ENCODE measurements at places on chromosomes 2 and 18.
A peak's percentile ranks its signal among the peaks of the same experiment; 100 is the strongest.

DNA sequence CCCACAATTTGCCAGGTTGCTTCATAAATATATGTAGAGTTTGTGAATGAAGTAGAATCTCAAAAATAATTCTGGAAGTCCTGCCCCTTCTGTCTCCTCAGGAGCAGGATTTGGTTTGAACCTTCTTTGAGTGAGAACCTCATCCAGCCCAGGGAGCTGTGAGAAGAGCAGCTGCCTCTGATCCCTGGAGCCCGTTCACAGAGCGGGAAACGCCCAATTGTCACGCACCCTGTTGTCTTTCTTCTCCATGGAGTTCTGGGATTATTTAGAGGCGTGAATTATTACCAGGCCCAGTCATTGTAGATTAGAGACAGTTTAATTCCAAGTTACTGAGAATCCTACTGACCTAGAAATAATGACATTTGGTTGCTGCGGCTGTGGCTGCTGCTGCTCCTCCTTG, 66.1 kb downstream of the TPO start:
- no peak for DNase-seq

DNA sequence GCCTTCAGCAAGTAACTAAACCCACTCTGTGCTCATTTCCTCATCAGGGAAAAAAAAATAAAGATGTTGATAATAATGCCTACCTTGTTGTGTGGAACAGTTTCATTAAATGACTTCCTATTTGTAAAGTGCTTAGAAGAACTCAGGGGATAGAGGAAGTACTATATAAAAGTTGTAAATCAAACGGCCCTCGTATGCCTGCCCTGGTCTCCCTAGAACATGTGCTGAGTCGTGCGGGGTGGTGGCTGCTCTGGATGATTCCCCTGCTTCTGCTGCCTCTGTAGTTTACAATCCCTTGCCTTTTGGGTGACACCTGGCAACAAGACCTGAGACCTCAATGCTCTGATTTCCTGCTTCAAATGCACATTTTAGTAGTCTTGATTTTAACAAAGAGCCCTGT, 170.0 kb downstream of the CERS6 start:
- DNase-seq = peak; percentile 0

DNA sequence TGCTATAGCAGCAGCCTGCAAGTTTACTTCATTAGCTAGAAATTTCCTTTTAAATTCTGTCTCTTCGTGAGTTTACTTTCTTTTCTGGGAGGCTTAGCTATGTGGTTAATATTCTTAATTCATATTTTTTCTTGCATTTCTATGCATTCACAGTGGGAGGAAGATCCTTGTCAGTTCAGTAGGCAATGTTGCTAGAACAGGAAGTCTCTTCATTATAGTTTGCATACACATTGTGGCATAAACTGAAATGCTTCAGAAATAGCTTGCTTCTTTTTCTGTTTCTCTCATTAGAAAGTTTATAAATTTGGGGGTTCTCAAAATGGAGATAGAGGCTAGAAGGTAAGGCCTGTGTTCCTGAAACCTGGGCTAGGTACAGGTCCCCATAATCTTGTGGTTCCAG, 8.1 kb upstream of the ARHGAP15 start:
- no peak for DNase-seq

DNA sequence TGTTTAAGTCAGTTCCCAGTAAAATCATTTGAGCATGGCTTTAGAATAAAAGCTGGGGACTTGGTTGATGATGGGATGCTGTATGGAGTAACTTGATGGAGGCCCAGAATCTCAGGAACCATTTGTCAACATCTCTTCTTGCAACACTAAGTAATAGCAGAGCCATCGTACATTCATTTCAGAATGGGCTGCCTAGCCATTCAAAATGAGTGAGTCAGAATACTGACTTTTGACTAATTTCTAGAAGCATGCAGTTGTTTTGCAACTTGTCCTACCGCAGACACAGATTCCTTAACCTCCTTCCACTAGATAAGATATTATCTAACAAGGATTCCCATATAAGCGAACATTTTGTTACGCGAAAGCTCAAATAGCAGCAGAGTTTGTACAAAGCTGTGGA, 229.5 kb downstream of the CNTNAP5 start:
- no peak for DNase-seq

DNA sequence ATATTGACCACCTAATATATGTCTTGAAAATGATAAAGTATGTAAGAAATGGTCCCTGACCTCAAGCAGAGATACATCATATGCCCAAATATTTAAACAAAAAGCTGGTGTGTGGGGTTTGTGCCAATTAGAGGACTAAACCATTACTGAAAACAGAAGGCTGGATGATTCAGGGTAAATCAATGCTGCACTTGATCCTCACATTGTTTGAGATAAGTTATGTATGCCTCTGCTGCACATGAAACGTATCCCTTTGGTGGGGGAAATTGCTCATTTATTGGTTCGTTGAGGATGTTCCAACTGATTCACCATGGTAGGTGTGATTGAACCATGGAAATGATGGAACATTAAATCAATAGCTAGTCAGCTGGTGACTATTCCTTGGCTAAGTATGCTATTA, 24.7 kb upstream of the DARS1 start:
- DNase-seq = no peak

DNA sequence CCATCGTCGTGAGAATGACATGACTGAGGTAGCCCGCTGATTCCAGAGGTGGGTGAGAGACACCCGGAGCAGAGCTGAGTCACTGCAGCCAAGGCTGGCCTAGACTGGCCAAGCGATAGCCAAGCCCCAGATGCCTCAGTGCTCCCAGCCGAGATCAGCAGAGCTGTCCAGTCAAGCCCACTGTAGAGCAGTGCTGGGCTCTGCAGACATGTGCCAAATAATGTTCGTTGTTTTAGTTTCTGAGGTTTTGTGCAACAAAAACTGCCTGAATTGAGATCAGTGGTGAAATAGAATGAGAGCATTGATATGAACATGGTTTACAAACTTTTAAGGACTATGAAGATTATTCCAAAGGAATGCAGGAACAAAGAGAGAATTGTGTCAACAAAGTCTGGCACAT, 42.1 kb downstream of the INSIG2 start:
- DNase-seq = no peak

DNA sequence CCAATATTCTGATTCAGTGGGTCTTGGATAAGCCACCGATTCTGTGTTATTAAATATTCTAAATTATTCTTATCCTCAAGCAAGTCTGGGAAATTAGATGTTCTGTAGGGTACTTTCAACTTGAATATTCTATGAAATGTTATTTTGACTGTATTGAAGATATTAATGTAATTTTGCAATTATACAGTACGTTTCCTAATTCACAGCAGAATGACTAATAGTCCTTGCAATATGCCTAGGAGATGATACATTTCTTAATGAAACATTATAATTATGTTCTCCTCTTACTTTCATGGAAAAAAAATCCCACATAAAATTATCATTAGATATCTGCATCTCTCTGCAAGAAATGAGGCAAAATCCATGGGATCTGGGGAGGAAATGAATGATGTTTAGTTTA, 46.2 kb upstream of the PLA2R1 start:
- DNase-seq = no peak

DNA sequence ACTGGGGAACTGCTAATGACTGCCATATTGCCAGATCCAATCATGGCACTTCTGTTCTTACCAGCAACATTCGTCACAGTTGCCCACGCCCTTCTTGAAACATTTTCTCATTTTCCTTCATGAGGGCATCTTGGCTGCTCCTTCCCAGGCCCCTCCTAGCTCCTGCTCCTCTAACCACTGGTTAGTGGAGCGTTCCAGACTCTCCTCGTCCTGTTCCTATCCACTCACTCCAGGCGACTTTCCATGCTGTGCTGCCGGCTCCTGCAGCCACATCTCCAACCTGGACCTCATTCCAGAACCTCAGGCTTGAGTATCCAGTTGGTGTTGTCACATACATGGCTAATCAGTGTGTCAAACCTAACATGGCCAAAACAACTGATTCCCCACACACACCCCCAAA, 1.3 kb upstream of the ADI1 start:
- DNase-seq = no peak

DNA sequence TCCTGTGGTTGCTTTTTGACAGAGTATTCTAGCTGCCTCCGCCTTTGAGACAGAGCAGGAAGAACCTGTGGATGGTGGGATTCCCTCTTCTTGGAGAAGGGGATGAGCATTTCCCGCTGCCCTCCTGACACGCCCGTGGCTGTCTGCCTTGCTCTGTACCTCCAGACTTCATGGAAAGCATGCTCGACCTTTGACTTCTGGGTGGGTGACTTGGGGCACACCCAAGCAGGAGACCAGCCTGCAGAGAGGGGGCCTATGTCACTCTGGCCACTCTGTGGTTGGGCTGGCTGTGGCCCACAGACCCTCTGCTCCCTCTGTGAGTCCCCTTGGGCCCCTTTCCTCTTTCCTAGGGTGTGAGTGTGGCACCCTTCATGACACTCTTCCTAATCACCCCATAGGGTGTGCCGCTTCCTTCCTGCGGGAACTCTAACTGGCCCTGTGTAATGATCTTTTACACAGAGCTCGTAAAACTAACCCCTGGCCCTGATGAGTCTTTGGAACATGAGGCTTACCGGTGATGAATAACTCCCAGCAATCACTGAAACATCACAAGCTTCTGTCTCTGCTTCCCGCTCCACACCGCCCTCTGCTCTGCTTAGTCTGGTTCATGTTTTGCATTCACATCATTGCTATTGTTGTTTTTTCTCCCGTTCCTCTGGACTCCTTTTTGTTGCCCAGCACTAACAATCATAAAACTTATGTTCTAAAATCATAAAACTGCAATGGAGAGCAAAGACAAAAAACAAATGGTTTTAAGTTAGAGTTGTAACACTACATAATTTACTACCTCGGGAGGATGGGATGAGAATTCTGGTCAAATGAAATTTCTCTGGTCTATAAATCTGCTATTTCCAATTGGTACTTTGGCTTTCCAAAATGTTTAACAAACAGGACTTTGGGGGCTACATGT, 101.1 kb downstream of the SH3YL1 start:
- no peak for DNase-seq

DNA sequence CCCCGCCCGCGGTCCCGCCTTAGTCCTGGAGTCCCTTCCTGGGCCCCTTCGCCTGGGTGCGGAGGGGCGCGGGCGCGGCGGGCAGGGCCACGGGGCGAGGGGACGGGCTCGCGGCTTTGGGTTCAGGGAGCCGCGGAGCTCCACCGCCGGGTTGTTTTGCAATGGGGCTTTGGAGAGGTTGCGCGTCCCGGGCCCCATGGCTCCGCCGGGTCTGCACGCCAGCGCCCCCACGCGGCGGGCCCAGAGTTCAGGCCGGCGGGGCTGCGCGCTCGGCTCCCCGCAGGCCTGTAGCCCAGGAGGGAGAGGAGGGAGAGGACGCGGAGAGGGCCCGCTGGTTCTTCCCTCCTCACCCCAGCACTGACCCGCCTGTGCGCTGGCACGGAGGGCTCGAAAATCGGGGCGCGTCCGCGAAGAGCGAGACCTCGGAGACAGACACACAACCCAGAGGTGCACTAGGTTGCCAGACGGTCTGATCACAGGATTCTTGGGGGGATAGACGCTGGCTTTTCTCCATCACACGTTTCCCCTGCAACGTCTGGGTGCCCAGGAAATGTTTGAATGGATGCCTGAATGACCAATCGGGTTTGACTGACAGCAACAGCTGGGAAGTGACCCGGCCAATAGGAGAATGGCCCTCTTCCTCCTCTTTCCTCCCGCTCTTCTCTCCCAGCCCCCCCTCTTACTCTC, 4.9 kb upstream of the SIX2 start:
- no peak for DNase-seq

DNA sequence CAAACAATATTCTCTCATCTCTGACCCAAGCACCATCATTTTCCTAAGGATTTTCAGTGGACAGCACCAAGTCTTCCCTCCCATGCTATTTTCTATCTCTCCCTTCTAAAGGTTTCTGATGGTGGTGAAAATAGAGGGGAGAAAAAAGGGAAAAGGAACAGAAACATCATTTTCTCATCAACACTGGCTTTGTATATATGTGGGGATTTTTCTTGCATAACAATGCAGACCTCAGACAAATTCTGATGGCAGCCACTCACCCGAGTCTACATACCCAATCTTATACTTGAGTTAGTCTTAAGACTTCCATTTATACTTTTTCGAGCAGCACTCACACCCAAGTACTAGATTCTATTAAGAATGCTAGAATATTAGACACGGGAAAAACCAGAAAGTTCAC, 95.8 kb downstream of the TMEM163 start:
- DNase-seq = no peak

GRCh38 chr18:51383116-51383515, 185.6 kb upstream of the MEX3C start:
- no peak for DNase-seq

DNA sequence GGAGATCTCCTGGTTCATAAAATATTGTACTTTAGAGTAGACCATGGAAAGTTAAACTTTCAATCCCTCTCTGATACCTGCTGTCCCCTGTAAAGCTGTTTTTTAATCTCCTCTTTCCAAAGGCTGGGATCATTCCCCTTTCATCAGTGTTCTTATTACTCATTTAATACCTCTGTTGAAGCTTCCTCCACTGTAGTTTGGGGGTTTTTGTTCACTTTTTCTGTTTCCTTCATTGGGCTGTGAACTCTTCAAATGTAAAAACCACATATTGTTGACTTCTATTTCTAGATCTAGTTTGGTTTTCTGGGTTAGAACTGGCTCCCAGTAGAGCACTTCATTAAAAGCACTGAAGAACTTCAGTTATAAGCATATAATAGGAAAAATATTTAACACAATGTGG, 598.1 kb downstream of the RNF144A start:
- DNase-seq = no peak

Data from T-cell (primary cell).